Suppressor macrophage (primary cell): ENCODE measurements at places on chromosomes 12 and 14.

GRCh38 chr12:130818635-130819576 lies 20.1 kb downstream of the STX2 start:
- peak; percentile 63 for DNase-seq

GRCh38 chr14:34120185-34120977 lies 169.5 kb upstream of the EGLN3 start:
- no peak for DNase-seq

GRCh38 chr12:83113945-83114344 lies 427.2 kb downstream of the TMTC2 start:
- no peak for DNase-seq

DNA sequence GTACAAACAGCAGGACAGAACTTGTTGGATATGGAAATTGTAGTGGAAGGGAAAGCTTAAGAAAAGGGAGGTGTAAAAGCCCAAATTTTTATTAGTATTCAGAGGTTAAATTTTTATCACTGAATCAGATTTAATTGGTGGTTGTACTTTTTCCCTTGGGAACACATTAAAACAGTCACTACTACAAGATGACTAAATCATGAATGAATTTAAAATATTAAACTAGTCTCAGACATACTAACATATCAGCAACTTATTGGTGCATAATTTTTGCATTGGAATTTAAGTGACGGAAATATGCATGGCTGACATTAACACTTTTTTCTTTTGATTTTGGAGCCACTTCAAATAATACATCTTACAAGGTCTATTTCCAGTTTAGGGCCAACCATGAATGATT lies 27.6 kb downstream of the SAMD4A start:
- DNase-seq: no peak

DNA sequence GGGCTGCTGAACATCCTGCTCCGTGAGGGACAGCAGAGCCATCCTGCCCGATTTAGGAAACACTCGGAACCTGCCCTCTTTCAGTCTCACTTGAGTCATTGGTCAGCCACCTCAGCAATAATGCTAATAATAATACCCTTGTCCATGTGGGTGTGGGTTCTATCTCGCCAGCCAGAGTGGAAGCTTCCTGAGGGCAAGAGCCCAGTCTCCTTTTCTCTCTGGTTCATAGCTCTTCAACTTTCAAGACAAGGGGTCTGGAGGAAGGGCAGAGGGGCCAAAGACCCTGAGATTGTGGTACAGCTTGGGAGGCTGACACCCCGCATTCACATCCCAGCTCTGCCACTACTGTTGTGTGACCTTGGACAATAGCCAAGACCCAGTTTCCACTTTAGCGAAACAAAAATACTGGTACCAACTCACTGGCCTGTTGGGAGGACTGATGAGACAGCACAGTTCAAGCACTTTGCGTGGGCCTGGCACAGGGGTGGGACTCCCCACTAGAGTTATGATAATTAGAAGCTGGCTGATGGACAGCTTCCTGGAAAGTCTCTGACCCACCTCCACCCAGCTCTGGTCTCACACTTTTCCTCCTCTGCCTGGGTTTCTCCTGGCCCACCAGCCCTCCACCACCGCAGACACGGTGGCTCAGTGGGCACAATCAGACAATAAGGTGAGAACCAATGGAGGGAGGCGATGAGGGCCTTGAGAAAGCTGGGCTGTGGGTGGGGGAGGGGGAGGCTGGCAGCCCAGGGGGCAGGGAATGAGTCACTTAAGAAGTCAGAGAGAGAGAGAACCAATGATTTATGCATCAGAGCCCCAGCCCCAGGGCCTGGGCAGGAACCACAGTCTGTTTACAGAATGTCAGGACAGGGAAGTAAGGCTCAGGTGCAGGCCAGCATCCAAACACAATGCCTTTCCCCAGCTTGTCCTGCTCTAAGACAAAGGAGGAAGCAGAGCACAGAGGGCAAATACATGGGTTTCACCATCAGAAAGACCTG lies 9.6 kb downstream of the FAIM2 start:
- DNase-seq: no peak

GRCh38 chr14:71753126-71753830 lies 179.0 kb upstream of the RGS6 start:
- DNase-seq: peak; percentile 82

DNA sequence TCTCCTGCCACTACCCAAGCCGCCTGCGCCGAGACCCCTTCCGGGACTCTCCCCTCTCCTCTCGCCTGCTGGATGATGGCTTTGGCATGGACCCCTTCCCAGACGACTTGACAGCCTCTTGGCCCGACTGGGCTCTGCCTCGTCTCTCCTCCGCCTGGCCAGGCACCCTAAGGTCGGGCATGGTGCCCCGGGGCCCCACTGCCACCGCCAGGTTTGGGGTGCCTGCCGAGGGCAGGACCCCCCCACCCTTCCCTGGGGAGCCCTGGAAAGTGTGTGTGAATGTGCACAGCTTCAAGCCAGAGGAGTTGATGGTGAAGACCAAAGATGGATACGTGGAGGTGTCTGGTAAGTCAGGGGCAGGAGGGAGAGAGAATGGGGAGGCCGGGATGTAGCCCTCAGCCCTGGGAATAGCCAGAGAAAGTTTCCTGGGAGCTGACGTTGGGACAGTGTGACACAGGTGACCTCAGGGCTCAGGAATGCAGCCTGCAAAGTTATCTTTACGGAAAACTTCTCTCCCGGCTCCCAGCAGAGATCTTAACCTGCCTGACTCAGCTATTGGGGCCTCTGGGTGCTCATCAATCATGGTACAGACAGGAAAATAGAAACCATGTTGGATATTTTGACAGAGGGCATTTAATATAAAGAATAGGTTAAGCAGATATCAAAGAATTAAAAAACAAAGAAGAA lies 747 bp downstream of the HSPB8 start:
- DNase-seq: no peak

GRCh38 chr14:26597071-26597588 lies 703 bp downstream of the NOVA1 start:
- DNase-seq: no peak

- DNase-seq: no peak
Measured at GRCh38 chr14:35229792-35230089, 62.4 kb upstream of the PSMA6 start.

DNA sequence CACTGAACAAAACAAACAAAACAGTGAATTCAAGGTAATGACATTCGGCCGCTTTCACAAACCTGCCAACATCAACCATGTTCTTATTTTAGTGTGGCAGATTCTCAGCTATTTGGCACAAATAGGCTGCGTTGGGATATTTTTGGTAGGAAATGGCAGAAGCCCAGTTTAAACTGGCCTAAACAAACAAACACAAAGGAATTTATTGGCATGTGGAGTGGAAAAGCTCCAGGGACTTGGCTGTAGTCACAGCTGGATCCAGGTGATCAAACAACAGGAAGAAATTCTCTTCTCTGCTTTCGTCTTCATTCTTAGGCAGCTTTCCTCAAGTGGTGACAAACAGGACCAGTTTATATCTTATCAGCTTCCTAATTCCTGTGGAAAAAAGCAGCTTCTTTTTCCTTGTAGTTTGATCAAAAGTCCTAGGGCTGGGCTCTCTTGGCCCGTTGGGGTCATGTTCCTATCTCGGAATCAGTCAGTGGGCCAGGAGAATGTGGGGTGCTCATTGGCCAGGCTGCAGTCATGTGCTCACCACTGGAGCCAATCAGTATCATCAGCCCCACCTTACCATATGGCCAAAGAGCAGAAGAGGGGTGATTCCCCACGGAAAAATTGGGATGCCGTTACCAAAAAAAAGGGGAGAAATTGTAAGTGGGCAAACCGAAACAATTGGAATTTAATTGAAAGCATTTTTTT lies 22.6 kb downstream of the C12orf75 start:
- DNase-seq: no peak

DNA sequence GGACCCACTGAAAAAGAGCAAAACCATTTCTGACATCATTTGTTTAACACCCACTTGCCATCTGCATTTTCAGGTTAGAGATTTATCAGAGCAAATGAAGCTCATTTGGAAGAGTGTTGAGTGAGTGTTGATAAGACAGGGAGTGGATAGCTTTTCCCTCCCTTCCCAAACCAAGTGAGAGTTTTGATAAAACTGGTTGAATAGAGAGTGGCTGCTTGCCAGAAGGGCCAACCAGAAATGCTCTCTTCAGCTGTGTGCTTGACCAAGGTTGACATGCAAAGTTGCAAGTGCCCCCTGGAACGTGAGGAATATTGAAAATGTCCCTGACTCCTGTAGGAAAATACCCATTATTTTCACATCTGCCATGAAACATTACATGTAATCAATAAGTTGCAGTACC lies 1487.0 kb upstream of the FLRT2 start:
- no peak for DNase-seq

GRCh38 chr14:22962061-22962676 lies 5.3 kb upstream of the HAUS4 start:
- no peak for DNase-seq

DNA sequence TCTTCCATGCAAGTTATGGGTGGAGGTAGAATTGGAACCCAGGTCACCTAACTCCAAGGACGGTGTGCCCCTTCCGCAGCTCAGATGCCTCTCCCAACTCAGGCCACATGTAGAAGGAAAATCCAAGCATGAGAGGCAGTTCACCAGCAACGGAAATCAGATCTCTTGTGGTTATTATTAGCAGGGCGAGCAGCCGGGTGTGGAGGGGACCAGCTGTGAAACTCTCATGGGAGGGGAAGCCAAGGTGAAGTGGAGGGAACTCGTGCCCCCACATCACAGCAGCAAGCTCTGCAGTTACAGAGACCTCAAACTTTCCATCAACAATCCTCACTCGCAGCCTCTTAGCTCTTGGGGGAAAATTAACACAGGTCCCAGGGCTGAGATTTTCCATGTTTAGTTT lies 79.7 kb downstream of the KSR2 start:
- DNase-seq: no peak

GRCh38 chr12:121392325-121392716 lies 7.6 kb upstream of the RNF34 start:
- no peak for DNase-seq

DNA sequence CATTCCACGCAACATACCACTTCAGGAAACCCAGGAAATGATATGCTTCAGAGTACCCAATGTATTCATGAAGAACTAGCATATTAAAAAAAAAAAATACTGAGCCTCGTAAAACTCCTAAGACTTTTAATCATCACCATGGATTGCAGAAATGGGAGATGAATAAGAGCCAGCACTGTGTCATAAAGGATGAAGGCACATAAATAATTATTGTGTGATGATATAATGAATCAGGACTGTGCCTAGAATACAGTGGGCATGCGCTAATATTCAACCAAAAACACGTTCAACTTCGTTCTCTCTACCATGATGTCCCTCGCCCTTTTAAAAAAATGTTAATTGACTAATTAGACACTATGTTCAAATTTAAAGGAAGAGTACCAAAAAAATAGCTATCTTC lies 68.7 kb downstream of the CIT start:
- no peak for DNase-seq

GRCh38 chr14:79764323-79764722 lies 447.0 kb downstream of the DIO2 start:
- DNase-seq: no peak

- DNase-seq: no peak
Measured at GRCh38 chr14:24852312-24853060, 197.5 kb downstream of the STXBP6 start.
